ENCODE measurements at places on chromosomes 2 and 18.

- no peak for DNase-seq
Observed at GRCh38 chr2:33588232-33588631, 10.9 kb downstream of the FAM98A start.

- DNase-seq = no peak
Observed at GRCh38 chr2:222239945-222240675, 58.7 kb downstream of the PAX3 start.

DNA sequence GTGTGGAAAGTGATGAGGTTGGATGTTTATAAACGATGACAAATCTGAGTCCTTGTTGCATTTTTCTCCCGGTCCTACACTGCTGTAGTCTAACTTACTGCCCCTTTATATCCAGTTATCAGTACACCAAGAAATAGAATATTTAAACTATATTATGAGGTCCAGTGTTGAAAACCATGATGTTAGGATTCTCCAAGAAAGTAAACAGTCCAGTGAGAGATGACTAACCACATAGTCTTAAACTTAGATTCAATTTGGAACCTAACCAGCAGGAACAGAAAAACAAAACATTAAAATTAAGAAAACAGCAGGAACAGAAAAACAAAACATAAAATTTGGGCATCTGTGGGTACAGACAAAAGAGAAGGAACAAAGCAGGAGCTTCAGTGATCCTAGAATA lies 143.2 kb downstream of the TPGS2 start:
- no peak for DNase-seq

GRCh38 chr18:49563701-49564517 lies 2.1 kb downstream of the LIPG start:
- DNase-seq = no peak

DNA sequence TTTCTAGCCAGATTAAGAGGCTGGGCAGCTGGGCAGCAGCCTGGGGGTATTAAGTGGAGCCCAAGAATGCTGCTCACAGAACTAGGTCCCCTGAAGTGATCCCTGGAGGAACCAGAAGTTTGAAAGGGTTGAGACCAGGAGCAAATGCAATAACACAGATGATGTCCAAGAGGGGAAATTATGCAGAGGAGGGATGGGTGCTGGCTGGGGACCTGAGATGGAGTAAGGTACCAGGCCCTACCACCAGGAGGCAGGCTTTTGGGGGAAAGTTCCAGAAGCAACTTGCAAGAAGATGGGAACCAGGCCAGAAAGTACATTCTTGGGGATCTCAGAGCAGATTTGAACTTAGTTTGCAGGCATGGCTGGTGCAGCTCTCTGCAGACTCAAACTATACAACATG lies 175.1 kb downstream of the NCK2 start:
- no peak for DNase-seq

DNA sequence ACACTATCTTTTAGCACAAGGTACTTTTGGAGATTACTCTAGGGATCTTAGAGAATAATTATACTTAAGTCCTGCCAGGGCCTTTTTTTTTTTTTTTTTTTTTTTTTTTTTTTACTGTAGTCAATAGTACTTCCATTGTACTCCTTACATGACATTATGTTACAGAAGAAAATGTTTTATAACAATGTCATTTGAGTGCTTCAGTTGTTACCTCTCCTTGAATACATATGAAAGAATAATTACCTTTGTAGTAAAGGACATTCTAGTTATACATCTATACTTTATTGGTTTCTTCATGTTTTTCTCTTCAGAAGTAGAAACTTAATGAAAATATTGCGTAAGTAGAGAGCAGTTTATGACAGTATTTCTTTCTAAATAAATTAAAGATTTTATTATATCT lies 834.9 kb downstream of the DPP10 start:
- DNase-seq = no peak

GRCh38 chr2:209757163-209757562 lies 14.5 kb upstream of the UNC80 start:
- no peak for DNase-seq

DNA sequence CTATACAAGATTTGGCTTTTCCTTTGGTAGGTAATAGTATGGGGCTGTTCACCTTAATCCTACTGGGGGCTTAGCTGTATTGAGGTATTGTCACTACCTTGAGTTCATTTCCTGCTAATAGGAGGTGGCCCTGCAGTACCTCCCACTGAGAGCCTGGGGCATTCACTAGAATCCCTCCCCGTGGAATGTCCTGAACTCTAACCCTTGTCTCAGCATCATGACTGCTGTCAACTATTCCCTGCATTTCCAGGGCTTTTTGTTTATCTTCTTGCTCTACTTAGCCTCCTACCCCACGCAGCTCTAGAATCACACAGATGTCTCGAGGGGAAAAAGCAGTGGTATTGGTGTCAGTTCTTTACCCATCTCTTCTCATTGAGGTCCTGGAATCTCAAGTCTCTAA lies 542.3 kb downstream of the METTL4 start:
- DNase-seq = no peak

- no peak for DNase-seq
Observed at GRCh38 chr2:172833898-172834297, 98.3 kb downstream of the RAPGEF4 start.

DNA sequence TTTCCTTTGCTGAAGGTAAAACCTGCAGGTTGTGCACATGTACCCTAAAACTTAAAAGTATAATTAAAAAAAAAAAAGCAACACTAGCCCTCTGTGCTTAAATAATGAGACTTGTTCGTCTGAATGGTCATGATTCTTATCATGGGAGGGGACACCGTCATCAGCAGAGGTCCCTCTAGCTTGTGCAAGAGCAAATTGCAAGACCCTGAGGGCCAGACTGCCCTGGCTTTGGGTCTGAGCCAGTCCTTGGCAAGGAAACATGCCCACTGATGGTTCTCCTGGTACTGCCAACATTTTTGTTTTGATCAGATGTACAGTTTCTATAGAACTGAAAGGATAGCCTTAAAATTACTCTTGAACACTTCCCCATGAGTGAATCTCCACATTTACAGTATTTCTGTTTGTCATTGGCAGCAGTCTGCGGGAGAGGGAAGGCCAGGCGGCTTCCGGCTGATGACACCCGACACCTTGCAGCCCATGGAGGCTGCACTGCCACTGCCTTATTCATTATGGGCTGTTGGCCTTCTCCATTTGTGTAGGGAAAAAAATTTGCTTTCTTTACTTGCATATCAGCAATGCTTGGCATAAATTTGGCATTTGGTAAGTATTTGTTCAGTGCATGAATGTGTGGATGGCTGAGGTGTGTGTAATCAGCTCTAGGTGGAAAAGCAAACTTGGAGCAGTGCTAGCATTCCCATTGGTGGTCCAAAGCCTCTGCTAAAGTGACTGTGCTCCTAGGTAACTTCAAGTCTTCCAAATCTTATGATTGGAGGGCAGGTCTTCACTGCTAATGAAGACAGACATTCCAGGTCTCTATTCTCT lies 161.6 kb upstream of the ALKAL2 start:
- DNase-seq = peak; percentile 25

GRCh38 chr2:124756048-124756447 lies 731.0 kb downstream of the CNTNAP5 start:
- DNase-seq = no peak

- no peak for DNase-seq
Observed at GRCh38 chr2:133444465-133444864, 123.8 kb downstream of the NCKAP5 start.

GRCh38 chr2:172481507-172482262 lies 54.3 kb downstream of the ITGA6 start:
- DNase-seq = no peak

DNA sequence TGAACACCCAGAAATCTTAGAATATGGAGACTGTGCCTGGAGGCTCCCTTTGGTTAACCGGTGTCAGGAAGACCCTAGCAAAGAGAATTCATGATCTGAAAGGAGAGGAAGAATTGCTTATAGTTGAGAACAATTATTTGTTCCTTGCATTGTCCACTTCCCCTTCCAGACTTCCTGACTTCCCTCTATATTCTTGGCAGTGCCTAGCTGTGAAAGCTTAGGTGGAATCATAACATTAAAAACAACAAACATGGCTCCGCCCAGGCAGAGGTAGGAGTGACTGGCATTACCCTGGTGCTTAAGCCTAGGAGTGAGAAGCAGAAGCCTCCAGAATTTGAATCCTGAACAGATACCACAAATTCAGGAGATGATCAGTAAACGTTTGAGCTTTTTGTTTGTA lies 1.9 kb downstream of the TTL start:
- no peak for DNase-seq

GRCh38 chr2:14524041-14524802 lies 108.3 kb upstream of the LRATD1 start:
- DNase-seq = no peak

GRCh38 chr2:33723329-33723728 lies 124.2 kb upstream of the FAM98A start:
- DNase-seq = no peak

GRCh38 chr18:25704071-25704470 lies 352.1 kb upstream of the ZNF521 start:
- DNase-seq = no peak

- DNase-seq = no peak
Observed at GRCh38 chr2:137729305-137729704, 235.0 kb upstream of the HNMT start.
